ENCODE measurements at places on chromosomes 12 and 14. TPM values are rescaled to one million over a fixed set of nuclear protein-coding genes. Genes with fewer than 3 reads are reported as not detected.

ANO2 gene
- not detected for total RNA-seq

MGP gene
- 2.2 TPM for total RNA-seq

TCTN1 gene
- total RNA-seq: 9.7 TPM

PAPLN gene
- total RNA-seq: 0.14 TPM

TMX1 gene
- total RNA-seq: 22.6 TPM

DNA sequence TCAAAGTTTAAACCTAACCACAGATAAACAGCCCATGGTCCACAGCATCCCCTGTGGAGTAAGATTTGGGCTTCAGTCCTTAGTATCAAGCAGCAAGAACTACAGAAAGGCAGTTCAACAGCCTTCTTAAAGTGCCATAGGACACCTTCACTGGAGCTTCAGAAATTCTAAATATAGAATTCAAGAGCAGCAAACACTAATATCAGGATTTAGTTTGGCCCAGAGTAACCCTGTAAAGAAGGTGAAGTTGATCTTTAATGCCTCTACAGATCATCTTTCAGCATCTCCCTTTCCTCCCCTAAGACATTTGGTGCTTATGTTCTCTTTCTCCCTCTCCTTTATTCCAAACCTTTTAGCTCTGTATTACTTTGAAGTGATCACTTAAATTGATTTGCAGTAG is 59.5 kb upstream of the ARHGAP5 start:
- H3K27ac ChIP-seq: no peak overlapping the region
- H3K36me3 ChIP-seq: no peaks in the 10 kb centered on the region

GRCh38 chr12:82186282-82186681 is 171.9 kb downstream of the CCDC59 start:
- no peaks in the 10 kb centered on the region for H3K36me3 ChIP-seq
- no peak overlapping the region for H3K4me3 ChIP-seq

GRCh38 chr12:117365049-117365616 is 3.7 kb upstream of the NOS1 start:
- no peak overlapping the region for H3K27ac ChIP-seq
- peaks cover 2% of the 10 kb centered on the region for H3K27me3 ChIP-seq
- no peaks in the 10 kb centered on the region for H3K4me1 ChIP-seq
- no peaks in the 10 kb centered on the region for H3K36me3 ChIP-seq
- no peak for DNase-seq

- H3K36me3 ChIP-seq: no peaks in the 10 kb centered on the region
- H3K4me1 ChIP-seq: no peaks in the 10 kb centered on the region
- H3K27ac ChIP-seq: no peak overlapping the region
- DNase-seq: no peak
- no peaks in the 10 kb centered on the region for H3K27me3 ChIP-seq
- no peak overlapping the region for H3K4me3 ChIP-seq
These were observed 32.6 kb upstream of the ARHGAP5 start for GRCh38 chr14:32044454-32044853.

- no peaks in the 10 kb centered on the region for H3K36me3 ChIP-seq
- peaks cover 47% of the 10 kb centered on the region for H3K27me3 ChIP-seq
- no peak overlapping the region for H3K4me3 ChIP-seq
- DNase-seq: no peak
- H3K27ac ChIP-seq: no peak overlapping the region
These were observed 1.1 kb downstream of the CPNE6 start for GRCh38 chr14:24072436-24072835.

GRCh38 chr12:88726806-88727720 is 146.8 kb upstream of the KITLG start:
- H3K4me1 ChIP-seq: no peaks in the 10 kb centered on the region
- no peaks in the 10 kb centered on the region for H3K36me3 ChIP-seq
- no peaks in the 10 kb centered on the region for H3K27me3 ChIP-seq
- H3K27ac ChIP-seq: no peak overlapping the region
- no peak overlapping the region for H3K4me3 ChIP-seq
- DNase-seq: no peak

DNA sequence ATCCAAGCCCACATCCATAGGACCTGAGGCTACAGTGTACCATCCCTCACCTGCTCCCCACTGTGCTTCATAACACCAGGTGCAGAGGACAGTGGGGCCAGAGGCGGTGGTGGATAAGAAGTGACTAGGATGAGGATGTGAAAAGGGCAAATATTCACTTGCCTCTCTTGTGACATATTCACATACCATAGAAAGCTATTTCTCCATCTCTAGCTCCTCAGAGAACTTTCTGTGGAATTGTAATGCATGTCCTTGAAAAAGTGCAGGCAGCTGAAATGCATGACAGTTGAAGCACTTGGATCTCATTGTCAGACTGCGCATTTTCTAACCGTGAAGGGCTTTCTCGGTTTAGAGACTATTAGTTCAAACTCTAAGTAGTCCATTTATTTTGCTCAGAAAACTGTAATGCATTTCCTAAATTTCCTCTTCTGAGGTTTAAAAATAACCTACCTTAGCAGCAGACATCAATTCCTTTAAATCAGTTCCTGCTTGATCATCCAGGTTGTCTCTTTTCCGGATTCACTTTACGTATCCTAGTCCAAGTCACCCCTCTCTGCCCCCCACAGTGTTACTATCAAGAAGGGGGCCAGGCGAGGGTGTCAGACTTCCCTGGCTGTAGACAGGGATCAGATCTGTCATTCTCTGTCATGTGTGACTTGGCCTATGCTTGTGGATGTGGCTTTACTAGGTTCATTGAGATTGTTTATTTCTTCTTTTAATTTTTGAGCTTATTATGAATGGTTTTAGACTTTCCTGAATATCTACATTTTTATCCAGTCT is 984.0 kb upstream of the TMEM132C start:
- no peak for DNase-seq
- no peak overlapping the region for H3K4me3 ChIP-seq
- H3K27ac ChIP-seq: no peak overlapping the region
- no peaks in the 10 kb centered on the region for H3K36me3 ChIP-seq
- H3K27me3 ChIP-seq: no peaks in the 10 kb centered on the region
- H3K4me1 ChIP-seq: no peaks in the 10 kb centered on the region

GRCh38 chr12:45483571-45483970 is 245.9 kb upstream of the ARID2 start:
- no peaks in the 10 kb centered on the region for H3K27me3 ChIP-seq
- H3K27ac ChIP-seq: no peak overlapping the region
- H3K4me1 ChIP-seq: no peaks in the 10 kb centered on the region
- DNase-seq: no peak
- no peak overlapping the region for H3K4me3 ChIP-seq
- no peaks in the 10 kb centered on the region for H3K36me3 ChIP-seq

GRCh38 chr12:100044266-100044665 is 59.5 kb upstream of the ANKS1B start:
- H3K27ac ChIP-seq: no peak overlapping the region
- DNase-seq: no peak
- H3K36me3 ChIP-seq: peaks cover 19% of the 10 kb centered on the region
- no peak overlapping the region for H3K4me3 ChIP-seq

DNA sequence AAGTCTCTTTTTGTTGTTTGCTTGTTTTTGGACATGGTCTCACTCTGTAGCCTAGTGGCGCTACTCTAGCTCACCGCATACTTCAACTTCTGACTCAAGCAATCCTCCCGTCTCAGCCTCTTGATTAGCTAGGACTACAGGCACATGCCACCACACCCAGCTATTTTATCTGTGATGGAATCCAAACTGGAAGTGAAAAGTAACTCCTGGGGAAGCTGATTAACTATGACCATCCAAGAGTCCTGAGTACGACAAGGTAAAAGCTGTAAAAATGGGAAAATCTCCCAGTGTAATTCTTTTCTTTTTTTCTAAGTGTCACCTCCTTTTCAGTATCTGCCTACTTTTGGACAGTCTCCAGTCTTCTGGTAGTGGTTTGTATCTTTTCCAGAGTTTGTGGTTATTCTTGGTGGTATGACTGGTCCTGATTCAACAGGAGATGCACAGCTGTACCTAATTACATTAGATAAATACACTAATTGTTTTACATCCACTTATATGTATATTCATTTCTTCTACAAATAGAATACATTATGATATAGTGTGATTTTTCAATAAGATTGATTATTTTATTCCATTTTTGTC is 97.8 kb downstream of the SLC6A15 start:
- H3K27me3 ChIP-seq: no peaks in the 10 kb centered on the region
- no peak overlapping the region for H3K4me3 ChIP-seq
- H3K4me1 ChIP-seq: no peaks in the 10 kb centered on the region
- DNase-seq: no peak
- no peaks in the 10 kb centered on the region for H3K36me3 ChIP-seq
- no peak overlapping the region for H3K27ac ChIP-seq

- H3K4me3 ChIP-seq: no peak overlapping the region
- no peak overlapping the region for H3K27ac ChIP-seq
- no peaks in the 10 kb centered on the region for H3K27me3 ChIP-seq
These were observed 3.1 kb downstream of the FKBP4 start for GRCh38 chr12:2797721-2798418.

GRCh38 chr12:53561590-53561953 is 54.3 kb upstream of the NPFF start:
- H3K27me3 ChIP-seq: no peaks in the 10 kb centered on the region
- no peak overlapping the region for H3K4me3 ChIP-seq
- H3K27ac ChIP-seq: no peak overlapping the region

- no peak for DNase-seq
- H3K27me3 ChIP-seq: no peaks in the 10 kb centered on the region
- H3K4me3 ChIP-seq: no peak overlapping the region
- peaks cover 12% of the 10 kb centered on the region for H3K36me3 ChIP-seq
These were observed 9.2 kb upstream of the PAPLN start for GRCh38 chr14:73227812-73228781.

GRCh38 chr12:116076399-116076798 is 201.1 kb downstream of the MED13L start:
- DNase-seq: no peak
- H3K4me3 ChIP-seq: no peak overlapping the region
- H3K27ac ChIP-seq: no peak overlapping the region
- H3K27me3 ChIP-seq: no peaks in the 10 kb centered on the region
- no peaks in the 10 kb centered on the region for H3K36me3 ChIP-seq

DNA sequence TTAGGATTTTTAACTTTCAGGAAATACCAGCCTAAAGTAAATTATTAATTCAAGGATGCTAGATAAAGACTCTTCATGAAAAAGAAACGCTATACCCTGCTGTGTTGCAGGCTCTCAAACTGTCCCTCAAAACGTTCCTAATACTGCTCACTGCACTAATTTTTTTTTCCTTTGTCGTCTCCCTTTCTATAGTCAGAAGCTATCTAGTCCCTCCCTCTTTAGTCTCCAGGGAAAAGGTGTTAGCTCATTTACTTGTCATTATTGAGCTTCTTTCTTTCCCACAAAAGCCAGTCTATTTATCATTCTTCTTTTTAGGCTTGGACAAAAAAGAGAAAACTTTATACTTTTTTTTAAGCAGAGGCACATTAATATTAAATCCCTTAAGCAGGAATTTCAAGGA is 30.3 kb upstream of the INSM2 start:
- no peaks in the 10 kb centered on the region for H3K4me1 ChIP-seq
- H3K27me3 ChIP-seq: no peaks in the 10 kb centered on the region
- H3K36me3 ChIP-seq: no peaks in the 10 kb centered on the region
- H3K27ac ChIP-seq: no peak overlapping the region

DNA sequence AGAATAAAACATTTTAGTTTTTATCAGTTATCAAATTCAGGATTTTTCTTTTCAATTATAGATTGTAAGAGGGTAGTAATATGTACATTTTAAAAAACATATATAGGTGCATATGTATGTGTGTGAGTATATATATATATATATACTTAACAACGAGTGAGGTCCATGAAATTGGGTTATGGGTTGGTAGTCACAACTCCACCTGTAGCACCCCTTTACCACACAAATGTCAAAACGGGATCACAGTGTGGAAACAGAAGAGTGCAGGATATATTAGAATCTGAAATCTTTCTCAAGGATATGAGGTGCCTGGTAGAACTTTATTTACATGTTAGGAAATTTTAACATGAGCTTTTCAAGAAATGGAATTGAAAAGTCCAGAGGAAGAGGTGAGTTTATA is 31.3 kb downstream of the MIA2 start:
- no peak overlapping the region for H3K27ac ChIP-seq
- H3K4me3 ChIP-seq: no peak overlapping the region
- H3K36me3 ChIP-seq: no peaks in the 10 kb centered on the region
- no peaks in the 10 kb centered on the region for H3K27me3 ChIP-seq
- DNase-seq: no peak

- peaks cover 18% of the 10 kb centered on the region for H3K27me3 ChIP-seq
- H3K4me1 ChIP-seq: no peaks in the 10 kb centered on the region
- no peak overlapping the region for H3K4me3 ChIP-seq
- no peaks in the 10 kb centered on the region for H3K36me3 ChIP-seq
- no peak for DNase-seq
These were observed 16.2 kb downstream of the KRT80 start for GRCh38 chr12:52175371-52176350.

DNA sequence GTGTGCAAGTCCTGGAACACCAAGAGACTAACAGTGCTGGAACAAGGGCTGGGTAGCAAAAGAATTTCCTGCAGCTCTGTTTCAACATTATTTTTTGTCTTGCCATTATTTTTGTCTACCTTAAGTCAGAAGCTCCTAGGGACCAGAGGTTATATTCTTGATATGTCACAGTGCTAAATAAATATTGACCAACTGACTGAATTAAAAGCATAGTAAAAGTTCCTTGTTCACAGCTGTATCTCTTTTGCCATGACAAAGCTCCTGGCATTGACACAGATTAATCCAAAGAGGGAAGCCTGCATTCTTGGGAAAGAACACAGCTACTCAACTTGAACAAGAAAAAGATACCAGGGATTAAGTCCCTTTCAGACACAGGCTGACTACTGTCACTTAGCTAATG is 136.5 kb downstream of the SPTSSA start:
- no peak overlapping the region for H3K27ac ChIP-seq
- no peaks in the 10 kb centered on the region for H3K4me1 ChIP-seq
- no peaks in the 10 kb centered on the region for H3K36me3 ChIP-seq
- H3K4me3 ChIP-seq: no peak overlapping the region
- DNase-seq: no peak

DNA sequence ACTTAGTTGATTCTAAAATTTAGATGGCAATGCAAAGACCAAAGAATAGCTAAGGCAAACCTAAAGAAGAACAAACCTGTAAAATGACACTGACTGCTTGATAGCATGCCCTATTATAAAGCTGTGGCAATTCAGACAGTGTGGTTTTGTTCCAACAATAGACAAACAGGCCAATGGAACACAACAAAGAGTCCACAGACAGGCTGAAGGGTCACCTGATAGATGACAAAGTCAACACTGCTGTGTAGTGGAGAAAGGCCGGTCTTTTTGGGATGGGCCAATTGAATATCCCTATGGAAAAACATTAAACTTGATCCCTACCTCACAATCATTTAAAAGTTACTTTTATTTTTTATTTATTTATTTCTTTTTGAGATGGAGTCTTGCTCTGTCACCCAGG is 33.8 kb upstream of the SLC25A3 start:
- H3K27ac ChIP-seq: no peak overlapping the region
- no peaks in the 10 kb centered on the region for H3K27me3 ChIP-seq
- DNase-seq: no peak
- H3K36me3 ChIP-seq: no peaks in the 10 kb centered on the region
- H3K4me1 ChIP-seq: no peaks in the 10 kb centered on the region

- no peak for DNase-seq
- no peak overlapping the region for H3K27ac ChIP-seq
- H3K27me3 ChIP-seq: no peaks in the 10 kb centered on the region
- H3K4me1 ChIP-seq: peaks cover 24% of the 10 kb centered on the region
These were observed 29.9 kb upstream of the TC2N start for GRCh38 chr14:91897106-91897701.
